ENCODE measurements at places on chromosomes 1 and 21.

- DNase-seq, result peak; percentile 100
Observed at GRCh38 chr1:86913896-86914600, at the start of gene SELENOF. TSS of gene SELENOF (minus strand) at chr1:86914126. CDS start at chr1:86914111, 15 bp downstream.

DNA sequence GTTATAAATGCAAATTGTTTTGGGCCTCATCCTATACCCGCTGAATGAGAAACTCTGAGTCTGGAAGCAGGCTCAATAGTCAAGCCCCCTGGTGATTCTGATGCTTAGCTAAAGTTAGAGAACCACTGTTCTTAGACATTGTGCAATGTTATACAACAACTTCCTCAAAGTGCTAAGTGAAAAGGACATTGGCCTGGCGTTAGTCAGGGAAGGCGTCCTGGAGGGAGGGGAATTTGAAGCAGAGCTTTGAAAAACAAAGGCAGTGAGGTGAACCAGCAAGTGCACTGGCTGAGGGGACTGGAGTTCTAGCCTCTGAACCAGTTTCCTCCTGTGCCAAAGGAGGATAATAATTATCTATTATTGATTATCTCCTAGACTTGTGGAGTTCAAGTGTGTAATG is 5.1 kb downstream of the CD1D start:
- DNase-seq, result no peak

GRCh38 chr1:167789501-167789900 is 67.7 kb downstream of the MPZL1 start:
- no peak for DNase-seq

GRCh38 chr1:226637147-226637935 is 88.8 kb downstream of the STUM start:
- DNase-seq, result peak; percentile 26

DNA sequence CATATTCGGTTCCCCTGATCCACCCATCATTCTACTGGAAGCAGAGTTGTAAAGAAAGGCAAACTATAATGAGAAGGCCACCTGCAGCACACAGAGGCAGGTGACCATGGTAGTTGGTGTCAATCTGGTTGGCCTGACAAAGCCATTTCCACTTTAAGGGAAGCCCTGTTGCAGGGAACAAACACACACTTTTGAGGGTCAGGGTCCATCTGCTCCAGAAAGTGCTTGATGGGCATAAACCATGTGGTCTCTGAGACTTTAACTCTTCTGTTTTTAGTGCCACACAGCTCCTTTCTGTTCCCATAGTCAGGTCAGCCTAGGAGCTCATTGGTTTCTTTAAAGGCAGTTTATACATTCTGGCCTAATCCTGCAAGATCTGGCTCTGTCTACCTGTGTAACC is 17.5 kb upstream of the BOLA1 start:
- DNase-seq, result no peak

GRCh38 chr1:17033481-17033880 is 20.4 kb downstream of the SDHB start:
- DNase-seq, result no peak

DNA sequence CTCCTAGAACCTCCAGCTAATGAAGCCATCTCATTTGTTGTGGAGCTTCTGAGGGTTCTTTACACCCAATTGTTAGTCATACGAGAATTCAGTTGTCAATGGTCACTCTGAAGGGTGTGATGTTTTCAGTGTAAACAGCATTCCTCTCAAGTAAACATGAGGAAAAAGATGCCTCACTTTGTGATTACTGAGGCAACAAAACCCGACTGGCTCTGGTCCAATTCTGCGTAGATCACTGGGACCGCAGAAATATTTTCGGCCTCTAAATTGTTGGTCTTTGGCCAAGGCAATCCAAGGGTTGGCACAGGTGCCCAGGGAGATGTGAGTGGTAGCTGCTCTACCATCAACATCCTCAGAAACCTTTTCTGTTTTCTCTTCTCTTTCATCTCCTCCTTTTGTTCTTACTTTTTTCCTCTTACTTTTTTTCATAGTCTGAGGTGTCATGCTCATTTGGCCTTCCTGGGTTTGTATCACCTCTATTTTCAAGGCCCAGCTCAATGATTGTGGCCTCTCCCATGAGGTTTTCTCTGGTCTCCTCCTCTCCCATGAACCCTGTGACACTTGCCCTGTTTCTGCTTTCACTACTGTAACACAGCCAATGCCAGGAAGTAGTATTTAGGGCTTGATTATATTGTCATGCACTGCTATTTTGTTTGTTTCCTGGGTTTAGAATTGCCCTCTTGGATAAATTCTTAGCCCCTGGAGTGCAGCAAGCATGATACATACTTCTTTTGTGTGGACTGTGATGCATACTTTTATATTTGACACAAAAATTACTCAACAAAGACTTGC is 221.9 kb downstream of the TNR start:
- no peak for DNase-seq

DNA sequence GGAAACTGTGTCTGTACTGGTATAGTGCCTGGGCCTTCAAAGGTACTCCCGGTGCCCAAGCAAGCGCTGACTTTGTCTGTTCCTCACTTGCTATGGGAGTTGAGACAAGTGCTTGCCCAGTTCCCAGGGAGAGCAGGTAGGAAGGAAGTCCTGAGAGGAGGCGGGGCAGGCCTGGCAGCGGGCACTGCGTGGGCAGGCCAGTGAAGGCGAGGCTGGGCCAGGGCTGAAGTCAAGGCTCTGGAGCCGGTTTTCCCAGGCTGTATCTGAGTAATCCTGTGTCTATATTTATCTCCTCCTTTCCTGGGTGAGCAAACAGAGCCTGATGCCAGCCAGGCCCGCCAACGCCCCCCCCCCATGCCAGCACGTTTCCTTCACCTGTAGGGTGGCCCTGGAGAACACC is 15.9 kb upstream of the EDN2 start:
- DNase-seq, result no peak

DNA sequence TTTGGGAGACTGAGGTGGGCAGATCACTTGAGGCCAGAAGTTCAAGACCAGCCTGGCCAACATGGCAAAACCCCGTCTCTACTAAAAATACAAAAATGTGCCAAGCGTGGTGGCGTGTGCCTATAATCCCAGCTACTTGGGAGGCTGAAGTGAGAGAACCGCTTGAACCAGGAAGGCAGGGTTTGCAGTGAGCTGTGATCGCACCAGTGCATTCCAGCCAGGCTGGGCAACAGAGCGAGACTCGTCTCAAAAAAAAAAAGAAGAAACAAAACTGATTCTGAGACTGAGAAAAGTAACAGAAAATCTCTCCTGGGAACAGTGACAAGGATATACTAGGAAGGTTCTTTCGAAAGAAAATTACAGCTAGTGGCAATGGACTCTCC is 20.9 kb downstream of the USP48 start:
- DNase-seq, result no peak

- no peak for DNase-seq
Observed at GRCh38 chr1:60662486-60663044, 419.8 kb upstream of the NFIA start.

DNA sequence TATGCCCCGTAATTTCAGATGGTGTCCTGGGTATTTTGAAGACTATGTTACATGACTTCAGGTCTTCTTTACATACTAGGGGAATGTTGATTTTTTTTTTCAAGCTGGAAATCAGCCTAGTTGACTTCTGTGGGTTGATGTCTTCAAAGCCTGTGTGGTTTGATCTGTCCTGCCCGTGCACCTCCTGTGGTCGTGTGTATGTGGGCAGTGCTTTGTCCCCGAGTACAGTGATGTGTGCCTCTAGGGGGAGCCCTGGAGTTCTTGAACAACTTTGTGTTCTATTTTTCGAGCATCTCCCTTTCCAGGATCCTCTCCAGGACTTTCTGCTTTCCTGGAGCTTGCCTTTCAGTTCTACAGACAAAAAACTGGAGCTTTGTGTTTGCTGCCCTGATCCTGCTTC is 28.9 kb downstream of the OBSCN start:
- peak; percentile 26 for DNase-seq

GRCh38 chr1:80918380-80918779 is 882.4 kb upstream of the ADGRL2 start:
- DNase-seq, result no peak

DNA sequence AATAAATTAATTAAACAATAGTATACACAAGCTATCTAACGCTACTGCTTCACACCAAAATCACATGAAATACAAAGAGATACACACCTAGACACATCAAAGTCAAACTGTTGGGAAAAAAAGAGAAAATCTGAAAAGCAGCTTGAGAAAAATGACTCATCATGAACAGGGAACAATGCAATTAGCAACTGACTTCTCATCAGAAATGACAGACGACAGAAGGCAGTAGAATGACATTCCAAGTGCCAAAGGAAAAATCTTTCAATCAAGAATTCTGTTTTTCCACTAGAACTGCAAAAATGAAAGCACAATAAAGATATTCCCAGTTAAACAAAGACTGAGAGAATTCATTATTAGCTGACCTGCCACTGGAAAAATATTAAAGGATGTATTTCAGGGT is 57.2 kb downstream of the CAPN9 start:
- DNase-seq, result no peak

DNA sequence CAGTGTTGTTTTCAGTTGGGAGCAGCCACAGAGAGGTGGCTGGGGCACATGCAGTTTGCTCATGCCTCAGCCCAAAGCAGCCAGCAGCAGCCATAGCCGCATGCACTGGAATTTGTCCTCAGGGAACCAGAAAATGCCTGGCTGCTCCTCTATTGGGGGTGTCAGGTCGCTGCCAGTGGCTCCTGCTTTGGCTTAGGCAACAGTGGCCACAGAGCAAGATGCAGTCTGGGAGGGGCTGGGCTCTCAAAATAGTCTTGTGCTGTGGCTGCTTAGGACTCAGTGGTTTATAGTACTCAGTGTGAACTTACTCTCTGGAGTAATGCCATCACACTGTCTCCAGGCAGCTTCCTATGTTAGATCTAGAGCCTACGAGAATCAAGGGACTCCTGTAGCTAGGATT is 25.0 kb downstream of the CD55 start:
- DNase-seq, result no peak

DNA sequence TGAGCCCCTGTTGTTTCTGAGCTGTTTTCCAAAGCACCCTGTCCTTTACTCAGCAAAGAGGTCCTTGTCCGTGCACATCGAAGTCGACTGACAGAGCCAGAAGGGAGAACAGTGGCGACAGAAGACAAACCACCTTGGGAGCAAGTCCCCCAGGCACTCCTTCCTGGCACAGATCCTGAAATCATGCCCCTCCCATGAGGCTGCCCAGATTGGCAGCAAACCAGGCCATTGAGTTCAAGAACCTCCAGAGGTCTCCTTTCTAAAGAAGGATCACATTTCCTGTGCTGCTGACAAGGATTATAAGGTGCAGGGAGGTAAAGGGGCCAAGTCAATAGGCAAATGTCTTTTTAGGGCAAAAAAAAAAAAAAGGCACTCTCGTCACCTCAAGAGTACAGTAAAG is 84.7 kb upstream of the HIVEP3 start:
- no peak for DNase-seq

DNA sequence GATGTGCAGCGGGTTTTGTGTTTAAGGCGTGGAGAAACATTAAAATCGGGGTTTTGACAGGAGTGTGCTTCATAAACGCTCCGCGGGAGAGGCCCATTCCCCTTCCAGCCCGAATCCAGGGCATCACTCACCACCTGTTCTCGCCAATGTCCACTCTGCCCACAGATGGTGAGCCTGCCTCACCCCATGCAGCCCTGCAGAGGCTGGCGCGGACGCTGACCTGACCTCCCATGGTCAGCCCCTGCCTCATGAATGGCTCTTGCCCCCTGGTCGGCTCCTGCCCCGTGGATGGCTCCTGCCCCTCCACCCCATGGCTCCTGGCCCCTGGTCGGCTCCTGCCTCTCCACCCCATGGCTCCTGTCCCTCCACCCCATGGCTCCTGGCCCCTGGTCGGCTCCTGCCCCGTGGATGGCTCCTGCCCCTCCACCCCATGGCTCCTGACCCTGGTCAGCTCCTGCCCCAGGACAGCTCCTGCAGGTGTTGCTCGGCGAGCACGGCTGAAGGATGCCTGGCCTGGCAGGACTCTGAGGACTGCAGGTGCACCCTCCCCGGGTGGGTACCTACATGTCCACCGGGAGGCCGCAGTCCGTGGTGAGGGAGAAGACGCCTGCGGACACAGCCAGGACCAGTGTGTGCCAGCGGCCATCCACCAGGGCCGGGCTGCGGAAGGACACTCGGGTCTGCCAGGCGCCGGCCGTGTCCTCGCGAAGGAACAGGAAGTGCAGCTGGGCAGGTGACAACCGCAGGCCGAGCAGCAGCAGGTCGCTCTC is 6.7 kb downstream of the KRTAP10-1 start:
- no peak for DNase-seq

- DNase-seq, result no peak
Observed at GRCh38 chr1:177185209-177185608, 14.5 kb downstream of the BRINP2 start.

GRCh38 chr1:212186427-212187207 is 98.6 kb upstream of the PPP2R5A start:
- peak; percentile 7 for DNase-seq

DNA sequence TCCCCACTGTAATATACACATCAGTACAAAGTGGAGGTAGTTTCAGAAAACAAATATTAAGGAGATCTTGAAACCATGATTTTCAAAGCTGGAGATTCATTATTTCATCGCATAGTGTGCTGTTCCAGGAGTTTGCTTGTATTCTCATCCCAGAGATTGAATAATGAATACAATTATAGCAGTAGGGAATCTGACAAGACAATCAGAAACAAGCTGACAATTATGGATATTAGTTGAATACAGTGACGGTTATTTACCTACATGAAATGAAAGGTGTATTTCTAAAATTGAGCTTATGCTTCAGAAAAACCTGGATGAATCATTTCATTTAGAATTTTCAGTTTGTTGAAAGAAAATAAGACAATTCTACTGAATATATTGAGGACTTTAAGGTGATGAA is 2119.0 kb downstream of the MRPL39 start:
- DNase-seq, result no peak

DNA sequence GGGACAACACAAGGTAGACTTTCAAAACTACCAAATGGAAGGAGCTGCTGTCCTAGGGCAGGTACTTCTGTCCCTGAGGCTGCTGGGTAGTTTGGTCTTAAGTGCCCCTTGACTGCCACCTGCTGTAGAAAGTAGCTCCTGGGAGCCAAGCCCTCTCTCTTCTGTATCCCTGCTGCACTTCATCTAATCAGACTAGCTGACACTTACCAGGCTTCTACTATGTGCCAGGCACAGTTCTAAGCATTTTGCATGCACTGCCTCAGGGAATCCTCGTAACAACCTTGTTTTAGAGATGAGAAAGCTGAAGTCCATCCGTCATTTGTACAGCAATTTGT is 15.9 kb upstream of the SRSF4 start:
- DNase-seq, result peak; percentile 42

- DNase-seq, result no peak
Observed at GRCh38 chr1:159938905-159939677, 6.3 kb downstream of the IGSF9 start.

- no peak for DNase-seq
Observed at GRCh38 chr21:33754481-33754880, 112.2 kb downstream of the ITSN1 start.

GRCh38 chr1:16155537-16156410 is at the start of gene EPHA2:
TSS of gene EPHA2 (minus strand) at chr1:16156069. CDS start at chr1:16155932, 137 bp downstream.
- peak; percentile 89 for DNase-seq

All from fibroblast of skin of right biceps (primary cell).